ENCODE measurements at places on chromosomes 5 and 9.

DNA sequence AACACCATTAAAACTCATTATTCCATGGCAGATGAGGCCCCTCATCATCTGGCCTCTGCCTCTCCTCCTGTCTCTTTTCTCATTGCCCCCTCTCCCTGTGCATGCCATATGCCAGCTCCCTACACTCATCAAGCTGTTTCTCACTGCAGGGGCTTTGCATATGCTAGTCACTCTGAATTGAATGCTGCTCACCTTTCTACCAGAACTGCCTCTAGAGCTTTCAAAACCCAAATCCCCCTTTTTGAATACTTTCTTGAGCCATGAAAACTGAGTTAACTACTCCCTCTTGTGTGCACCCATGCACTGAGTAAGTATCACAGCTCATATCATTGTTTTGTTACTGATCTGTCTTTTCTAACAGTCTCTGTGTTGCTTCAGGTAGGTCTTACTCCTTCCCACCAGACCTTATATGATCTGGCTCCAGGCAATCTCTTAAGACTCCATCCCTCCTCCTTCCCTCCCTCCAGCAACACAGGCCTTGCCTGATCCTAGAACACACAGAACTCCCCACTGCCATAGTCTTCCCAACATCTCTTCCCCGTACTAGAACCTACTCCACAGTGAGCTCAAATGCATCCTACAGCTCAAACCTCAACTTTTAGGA, 60.5 kb downstream of the ASTN2 start:
- no peak for DNase-seq

- peak; percentile 67 for DNase-seq
Measured at GRCh38 chr5:76999451-76999850, 30.8 kb upstream of the AGGF1 start.

DNA sequence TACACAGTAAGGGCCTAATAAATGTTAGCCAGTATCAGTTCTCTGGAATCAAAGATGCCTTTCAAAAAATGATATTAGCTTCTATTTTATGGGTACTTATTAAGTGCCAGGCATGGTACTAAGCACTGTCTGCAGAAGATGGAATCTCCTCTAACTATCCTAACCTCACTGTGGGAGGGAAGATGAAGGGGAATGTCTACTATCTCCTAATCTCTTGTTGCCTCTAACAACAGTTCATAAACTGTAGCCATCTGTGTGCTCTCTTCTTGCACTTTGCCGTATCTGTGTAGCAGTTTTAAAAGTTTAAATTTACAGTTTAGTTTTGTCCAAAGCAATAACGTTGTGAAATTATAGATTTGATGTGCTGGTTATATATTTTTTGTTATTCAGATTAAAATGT, 99.6 kb upstream of the CCDC112 start:
- DNase-seq: no peak

- DNase-seq: no peak
Measured at GRCh38 chr5:22673131-22673530, 180.0 kb downstream of the CDH12 start.

- peak; percentile 35 for DNase-seq
Measured at GRCh38 chr5:151141535-151141934, 16.0 kb downstream of the ANXA6 start.

GRCh38 chr9:77015327-77016048, 4.0 kb upstream of the FOXB2 start:
- peak; percentile 9 for DNase-seq

- DNase-seq: no peak
Measured at GRCh38 chr5:112534067-112534583, 115.0 kb upstream of the EPB41L4A start.

DNA sequence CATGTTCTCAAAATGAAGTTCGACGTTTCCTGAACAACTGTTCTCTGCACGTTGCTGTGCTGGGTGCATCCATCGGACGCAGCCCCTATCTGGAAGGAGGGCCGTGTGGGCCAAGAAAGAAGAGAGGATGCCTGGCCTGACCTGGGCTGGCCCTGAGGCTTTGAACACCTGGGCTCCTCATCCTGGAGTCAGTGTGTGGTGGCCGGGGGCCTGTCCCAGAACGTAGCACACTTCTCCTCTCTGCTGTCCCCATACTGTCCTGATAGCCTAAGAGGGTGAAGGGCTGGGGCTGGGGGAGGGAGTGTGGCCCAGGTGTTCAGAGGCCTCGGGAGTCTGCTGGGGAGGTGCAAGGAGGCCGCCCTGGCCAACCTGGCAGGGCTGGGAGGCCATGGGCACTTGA, 21.5 kb downstream of the COL5A1 start:
- DNase-seq: no peak

DNA sequence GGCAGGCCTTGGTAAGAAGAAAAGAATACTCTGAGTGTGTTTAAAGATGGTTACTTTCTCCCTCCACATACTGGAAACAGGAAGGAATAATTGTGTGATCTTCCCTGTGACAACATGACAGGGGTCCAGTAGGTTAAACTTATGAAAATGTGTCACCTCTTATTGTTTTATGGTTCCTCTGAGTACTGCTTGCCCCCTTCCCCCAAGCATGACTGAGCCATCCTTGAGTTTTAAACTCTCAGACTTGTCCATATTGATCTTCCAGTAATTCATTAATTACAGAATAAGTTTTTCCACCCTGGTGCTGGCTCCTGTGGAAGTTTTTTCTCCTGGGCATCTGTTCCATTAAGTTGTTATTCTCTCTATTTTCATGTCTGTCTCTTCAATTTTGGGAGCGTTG, 95.8 kb downstream of the CNTLN start:
- DNase-seq: no peak

- DNase-seq: peak; percentile 36
Measured at GRCh38 chr5:13251623-13252376, 692.7 kb downstream of the DNAH5 start.

DNA sequence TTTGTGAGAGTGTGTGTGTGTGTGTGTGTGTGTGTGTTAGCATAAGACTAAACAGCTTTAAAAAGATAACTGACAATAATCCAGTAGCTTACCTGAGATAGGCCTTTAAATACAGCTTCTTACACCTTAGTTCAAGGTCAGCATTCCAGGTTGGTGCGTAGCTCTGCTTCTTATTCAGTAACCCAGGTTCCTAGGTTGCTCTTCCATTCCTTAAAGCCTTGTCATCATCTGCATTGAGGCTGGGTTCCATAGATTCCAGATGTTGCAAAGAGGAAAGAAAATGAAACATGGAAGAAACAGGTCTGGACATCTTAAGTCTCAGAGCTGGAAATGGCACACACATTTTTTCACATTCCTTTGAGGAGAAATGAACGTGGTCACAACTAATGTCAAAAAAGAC, 53.9 kb upstream of the CAMK4 start:
- DNase-seq: no peak

GRCh38 chr9:33435821-33436277, 11.5 kb downstream of the AQP3 start:
- DNase-seq: no peak

GRCh38 chr5:39151745-39152144, 67.6 kb downstream of the FYB1 start:
- DNase-seq: no peak

DNA sequence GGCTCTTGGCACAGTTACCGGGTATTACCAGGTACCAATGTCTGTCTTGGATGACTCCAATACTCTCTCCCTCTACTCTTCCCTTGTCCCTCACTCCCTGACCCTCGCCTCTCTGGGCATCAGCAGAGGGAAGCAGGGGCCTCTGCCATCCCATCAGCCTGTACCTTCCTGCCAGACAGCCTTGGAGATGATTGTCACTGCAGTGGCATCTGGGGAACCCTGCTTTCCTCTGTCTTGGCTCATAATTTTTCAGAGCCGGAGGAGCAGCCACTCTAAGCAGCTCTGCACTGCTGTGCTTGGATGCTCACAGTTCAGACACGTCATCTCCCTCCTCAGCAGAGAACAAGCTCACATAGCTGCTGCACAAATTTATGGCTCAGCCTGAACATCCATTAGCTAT, 274.1 kb downstream of the SMARCA2 start:
- no peak for DNase-seq

GRCh38 chr9:69744688-69745380, 15.0 kb downstream of the PTAR1 start:
- no peak for DNase-seq

GRCh38 chr5:14355391-14355790, 212.2 kb downstream of the TRIO start:
- no peak for DNase-seq

- no peak for DNase-seq
Measured at GRCh38 chr5:16234598-16234997, 55.0 kb upstream of the MARCHF11 start.

DNA sequence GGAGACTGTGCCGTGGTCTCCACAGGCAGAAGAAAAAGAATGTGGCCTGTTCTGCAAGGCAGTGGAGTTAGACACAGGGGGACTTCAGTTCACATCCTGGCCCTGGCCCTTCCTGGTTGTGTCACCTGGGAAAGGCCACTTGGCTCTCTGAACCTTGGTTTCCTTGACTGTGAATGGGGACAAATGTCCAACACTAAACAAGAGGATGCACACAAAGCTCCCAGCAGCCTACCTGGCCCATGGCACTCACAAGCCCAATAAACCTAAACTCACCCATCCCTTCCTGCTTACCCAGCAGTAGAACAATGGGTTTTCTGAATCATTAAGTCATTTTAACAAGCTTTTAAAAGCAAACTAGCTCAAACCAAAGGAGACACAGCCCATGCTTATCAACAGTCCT, 103.9 kb downstream of the FRMD3 start:
- no peak for DNase-seq

DNA sequence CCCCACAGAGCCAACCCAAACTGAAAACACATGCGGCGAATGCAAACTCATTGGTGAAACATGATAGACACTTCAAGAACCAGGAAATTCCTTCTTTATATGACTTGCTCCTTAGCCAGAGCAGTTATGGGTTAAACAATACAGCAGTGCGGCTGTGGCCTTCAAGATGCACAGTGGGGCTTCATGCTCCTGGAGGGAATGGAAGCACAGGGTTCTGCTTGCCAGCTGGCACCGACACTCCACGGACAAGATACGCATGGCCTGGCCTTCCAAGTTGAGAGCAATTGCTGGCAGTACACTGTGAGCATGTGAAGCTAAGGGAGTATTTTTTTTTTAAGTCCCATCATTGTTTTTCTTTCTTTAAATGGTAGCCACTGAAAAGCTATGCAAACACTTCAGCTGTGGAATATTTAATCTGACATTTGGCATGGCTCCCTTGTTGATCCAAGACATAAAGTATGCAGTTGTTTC, 451.6 kb upstream of the CD180 start:
- peak; percentile 60 for DNase-seq

GRCh38 chr5:73786043-73786831, 160.2 kb downstream of the ARHGEF28 start:
- DNase-seq: no peak

DNA sequence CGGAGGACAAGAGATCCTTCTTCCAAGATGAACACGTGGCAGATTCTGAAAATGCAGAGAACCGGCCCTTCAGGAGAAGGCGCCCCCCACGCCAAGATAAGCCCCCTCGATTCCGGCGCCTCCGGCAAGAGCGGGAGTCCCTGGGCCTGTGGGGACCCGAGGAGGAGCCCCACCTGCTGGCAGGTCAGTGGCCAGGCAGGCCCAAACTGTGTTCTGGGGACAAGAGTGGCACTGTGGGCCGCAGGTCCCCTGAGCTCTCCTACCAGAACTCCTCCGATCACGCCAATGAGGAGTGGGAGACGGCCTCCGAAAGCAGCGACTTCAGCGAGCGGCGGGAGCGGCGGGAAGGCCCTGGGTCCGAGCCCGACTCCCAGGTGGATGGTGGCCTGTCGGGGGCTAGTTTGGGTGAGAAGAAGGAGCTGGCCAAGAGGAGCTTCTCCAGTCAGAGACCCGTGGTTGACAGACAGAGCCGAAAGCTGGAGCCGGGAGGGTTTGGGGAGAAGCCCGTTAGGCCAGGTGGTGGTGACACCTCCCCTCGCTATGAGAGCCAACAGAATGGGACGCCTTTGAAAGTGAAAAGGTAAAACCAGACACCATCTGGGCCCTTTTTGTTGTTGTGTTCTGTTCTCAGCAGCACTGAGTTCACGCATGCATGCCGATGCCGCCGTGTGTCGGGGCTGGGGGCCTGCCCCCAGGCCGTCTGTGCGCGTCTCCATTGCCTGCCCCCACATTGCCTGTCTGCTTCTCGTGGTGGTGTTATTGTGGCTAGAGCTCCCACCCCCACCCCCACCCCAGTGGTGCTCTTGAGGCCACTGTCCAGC, 26.6 kb upstream of the POMT1 start:
- DNase-seq: no peak

DNA sequence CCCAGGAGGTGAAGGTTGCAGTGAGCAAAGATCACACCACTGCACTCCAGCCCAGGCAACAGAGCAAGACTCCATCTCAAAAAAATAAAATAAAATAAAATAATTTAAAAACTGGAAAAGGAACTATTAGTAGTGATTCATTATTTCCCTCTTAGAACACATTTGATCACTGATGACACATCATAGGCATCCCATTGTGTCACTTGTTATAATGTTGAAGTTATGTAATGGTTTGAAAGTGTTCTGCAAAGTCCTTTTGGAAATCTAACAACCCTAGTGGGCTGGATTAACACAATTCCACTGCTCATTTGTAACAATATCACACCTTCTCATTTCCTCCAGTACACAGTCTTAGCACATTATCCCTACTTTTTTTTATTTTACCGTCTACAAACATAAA, 81.8 kb upstream of the LMNB1 start:
- DNase-seq: no peak

DNA sequence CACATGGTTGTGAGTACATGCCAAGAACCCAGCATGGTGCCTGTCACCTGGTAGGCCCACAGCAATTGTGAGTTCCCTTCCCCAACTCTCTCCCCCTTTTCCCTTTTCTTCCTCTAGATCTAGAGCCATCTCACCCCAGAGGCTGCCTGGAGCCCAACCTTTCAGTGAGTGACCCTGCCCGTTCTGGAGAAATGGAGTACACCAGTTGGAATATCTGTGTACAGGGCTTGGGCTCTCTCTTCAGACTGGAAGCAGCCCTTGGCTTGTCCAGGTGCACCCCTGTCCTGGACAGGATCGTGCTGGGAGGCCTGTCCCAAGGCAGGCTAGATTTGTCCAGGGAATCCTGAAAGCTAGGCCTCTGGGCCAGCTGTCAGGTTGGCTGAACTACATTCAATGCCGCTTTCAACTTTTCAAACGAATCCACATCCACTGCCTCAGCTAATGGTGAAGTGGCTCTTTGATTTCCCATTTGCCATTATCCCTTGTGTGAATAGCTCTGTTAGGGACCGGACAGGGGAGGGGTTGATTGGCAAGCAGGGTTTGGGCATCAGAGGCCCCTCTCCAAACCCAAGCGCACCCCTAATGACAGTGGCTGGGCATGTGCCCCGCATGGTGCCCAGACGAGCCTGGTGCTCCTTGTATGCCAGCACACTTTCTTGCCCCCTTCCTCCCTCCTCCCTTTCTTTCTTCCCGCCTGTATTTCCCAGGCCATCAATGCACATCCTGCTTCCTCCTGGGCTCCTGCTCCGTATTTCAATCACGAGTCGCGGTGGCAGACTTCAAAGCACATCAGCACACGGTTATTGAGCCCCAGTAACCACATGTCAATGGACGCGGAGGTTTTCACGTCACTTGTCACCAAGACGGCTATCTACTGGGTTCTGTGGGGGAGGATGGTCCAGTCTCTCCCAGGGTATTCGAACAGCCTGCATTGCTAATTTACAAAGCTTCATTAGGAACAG, 211.2 kb downstream of the DAB2IP start:
- DNase-seq: no peak

- peak; percentile 32 for DNase-seq
Measured at GRCh38 chr5:172007175-172008110, 1.0 kb upstream of the FBXW11 start.

GRCh38 chr9:116701940-116702642, 15.0 kb downstream of the TRIM32 start:
- DNase-seq: no peak

Measured in Daoy (cell line).